NCI-H1417 treated with DMSO at 0.1 percent for 48 hours (cell line): ENCODE measurements at places on chromosomes 12 and 14.

DNA sequence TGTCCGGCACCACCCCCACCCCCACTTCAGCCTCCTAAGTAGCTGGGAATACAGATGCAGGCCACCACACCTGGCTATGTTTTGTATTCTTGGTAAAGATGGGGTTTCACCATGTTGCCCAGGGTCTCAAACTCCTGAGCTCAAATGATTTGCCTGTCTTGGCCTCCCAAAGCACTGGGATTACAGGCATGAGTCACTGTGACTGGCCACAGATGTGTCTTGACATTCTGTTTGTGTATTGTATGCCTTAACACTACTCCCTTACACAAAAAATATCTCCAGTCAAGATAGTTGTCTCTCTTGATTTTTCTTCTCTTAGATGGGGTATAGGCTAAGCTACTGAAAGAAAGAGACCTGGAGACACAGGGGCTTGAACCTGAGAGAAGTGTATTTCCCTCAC, 17.6 kb downstream of the CLEC14A start:
- no peak for DNase-seq

DNA sequence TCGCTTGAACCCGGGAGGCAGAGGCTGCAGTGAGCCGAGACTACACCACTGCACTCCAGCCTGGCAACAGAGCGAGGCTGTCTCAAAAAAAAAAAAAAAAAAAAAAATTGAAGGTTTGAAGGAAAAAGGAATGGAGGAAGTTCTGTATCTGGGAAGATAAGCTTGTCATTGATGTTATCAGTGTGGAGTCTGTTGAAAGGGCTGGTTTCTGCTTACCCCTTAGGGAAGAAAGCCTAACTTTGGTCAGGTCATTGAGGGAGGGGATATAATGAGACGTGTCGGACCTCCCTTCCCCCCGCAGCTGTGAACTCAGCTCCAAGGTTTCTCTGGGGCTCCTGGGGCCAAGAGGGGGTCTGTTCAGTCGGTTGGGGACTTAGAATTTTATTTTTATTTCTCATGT, 16.4 kb downstream of the DAO start:
- no peak for DNase-seq

- DNase-seq, result no peak
These were observed 622.6 kb upstream of the ATP2B1 start for GRCh38 chr12:90331262-90331661.

- DNase-seq, result no peak
These were observed 4.1 kb upstream of the CCER1 start for GRCh38 chr12:90959032-90959431.

DNA sequence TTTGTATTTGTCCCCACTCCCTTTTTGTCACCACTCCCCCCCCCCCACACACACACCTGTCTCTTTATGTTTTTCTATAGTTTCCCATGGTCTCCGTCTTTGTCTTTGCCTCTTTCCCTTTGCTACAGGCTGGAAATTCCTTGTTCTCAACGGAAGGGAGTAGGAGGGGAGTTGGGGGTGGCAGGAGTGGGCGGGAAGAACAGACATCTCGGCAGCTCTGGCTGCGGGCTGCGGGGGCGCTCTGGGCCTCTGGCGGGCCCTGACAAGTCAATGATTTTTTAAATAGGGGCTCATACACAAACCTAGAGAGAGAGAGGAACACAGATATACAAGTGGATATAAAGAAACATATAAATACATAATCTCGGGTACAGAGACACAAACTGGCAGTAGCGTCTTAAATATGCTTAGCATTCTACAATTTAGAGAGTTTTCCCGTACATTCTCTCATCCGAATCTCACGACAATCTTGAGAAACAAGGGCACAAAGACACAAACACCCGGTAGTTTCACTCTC, 2.4 kb upstream of the NAB2 start:
- DNase-seq, result no peak
